ENCODE measurements at places on chromosomes 7 and 10.

DNA sequence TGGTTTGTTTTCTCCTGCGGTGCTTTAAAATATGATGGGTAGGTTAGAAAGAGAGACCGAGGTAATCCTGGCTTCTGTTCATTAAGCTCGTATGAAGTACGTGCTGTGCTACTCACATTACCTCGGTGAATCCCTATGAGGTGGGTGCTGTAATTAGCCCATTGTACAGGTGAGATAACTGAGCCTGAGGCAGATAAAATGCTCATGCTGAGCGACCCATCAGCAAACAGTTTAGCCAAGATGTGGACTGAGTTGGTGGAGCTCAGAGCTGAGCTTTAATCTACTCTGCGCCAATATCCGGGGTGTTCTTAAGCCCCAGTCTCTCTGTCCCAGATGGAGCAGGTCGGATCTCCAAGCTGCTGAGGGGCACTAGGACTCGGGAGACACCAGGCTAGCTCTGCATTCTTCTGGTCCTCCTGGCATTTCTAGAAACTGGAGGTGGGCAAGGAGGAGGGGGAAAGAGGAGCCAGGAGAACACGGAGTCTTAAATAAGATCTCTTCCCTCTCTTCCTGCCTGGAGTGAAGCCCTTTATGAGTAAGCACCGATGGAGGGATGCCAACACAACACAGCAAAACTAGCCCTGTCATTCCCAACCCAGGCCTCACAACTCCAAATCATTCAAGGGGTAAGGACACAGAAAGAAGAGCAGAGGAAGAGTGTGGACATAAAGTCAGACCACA lies 458.5 kb downstream of the KCNMA1 start:
- no peak for DNase-seq

DNA sequence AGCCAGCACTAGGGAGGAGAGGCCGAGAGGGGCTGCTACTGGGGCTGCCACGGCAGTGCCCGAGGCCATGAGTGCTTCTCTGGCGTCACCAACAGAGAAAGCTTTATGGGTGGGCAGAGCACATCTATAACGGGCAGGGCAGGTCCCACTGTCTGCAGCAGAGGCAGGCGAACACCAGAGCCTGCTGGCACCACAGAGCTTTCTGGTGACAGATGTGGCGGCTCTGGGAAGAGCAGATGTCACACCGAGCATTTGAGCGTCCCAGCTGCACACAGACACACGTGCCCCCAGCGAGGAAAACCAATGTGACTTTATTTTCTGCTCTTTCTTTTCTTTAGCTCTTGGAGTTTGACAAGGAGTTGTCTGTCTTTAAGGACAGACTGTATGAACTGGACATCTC lies 20.5 kb downstream of the NKX6-2 start:
- DNase-seq, result no peak

- DNase-seq, result no peak
These were observed 24.4 kb upstream of the VSIR start for GRCh38 chr10:71797533-71798307.

DNA sequence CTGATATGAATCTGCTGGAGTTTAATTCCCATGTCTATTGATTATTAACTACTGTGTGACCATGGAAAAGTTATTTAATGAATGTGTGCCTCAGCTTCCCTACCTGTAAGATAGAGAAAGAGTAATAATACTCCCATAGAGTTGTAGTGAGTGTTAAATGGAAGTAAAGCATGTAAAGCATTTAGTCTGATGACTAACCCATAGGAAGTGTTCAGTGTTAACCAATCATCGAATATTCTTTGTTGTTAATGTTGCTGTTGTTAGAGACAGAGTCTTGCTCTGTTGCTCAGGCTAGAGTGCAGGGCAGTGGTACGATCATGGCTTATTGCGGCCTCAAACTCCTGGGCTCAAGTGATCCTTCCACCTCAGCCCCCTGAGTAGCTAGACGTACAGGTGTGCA lies 36.2 kb upstream of the CCDC6 start:
- no peak for DNase-seq

GRCh38 chr7:117132321-117133120 lies 179.2 kb downstream of the ST7 start:
- no peak for DNase-seq

DNA sequence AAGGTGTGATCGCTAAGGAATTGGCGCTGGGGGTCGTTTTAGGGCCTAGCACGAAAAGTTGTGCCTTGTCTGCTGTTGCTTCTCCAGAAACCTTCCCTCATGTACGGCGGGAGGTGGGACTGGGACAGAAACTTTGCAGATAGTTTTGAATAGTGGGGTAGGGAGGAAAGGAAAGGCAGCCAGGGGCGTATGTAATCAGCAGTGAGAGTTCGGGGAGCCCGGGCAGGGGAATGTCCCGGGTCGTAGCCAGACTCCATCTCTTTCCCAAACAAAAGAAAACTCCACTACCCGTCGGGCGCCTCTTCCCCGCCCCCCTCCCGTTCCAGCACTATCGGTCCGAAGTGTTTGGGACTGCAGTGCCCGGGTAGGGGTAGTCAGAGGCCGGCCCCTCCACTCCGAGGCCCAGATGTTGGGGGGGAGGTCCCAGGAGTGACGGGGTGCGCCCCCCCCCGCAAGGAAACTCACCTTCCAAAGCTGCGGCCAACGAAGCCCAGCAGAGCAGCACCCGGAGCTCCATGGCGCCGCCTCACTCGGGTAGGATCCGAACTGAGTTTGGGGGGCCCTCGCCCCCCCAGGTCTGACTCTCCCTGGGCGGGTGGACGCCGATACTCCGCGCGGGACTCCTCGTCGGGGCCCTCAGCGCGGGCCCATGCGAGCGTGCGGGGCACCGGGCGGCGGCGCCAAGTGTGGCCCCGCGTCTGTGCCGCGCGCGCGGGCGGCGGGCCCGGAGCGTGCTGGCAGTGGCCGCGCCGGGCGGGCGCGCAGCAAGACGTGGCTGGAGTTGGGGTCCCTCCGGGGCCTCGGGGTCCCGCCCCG lies 601 bp downstream of the EPHB4 start:
- DNase-seq, result no peak

- no peak for DNase-seq
These were observed 355.3 kb upstream of the GALNT17 start for GRCh38 chr7:70776627-70777101.

DNA sequence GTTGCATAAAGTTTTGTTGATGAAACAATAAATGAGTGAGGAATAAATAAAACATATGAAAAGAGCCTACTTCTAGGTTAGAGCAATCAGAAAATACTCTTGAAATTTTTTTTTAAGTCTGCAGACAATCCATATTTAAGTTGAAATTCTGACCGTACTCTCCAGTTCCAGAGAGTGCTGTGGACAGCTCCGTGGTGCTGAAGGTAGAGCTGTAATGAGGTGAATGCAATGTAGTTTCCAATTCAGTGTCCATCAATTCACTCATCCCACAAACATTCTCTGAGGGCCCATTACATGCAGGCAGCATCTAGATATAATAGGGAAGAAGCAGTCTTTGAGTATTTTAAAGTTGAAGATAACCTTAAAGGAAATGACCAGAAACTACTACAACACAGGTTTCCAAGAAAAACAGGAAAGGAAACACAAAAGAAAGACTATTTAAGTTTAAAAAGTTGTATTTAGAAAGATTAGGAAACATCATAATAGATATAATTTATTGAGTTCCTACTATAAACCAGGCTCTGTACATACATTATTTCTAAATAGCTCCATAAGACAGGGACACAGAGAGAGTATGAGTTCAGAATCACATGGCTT lies 44.0 kb upstream of the CRTAC1 start:
- DNase-seq, result no peak

- no peak for DNase-seq
These were observed 128.0 kb downstream of the SEMA3C start for GRCh38 chr7:80790877-80791276.

DNA sequence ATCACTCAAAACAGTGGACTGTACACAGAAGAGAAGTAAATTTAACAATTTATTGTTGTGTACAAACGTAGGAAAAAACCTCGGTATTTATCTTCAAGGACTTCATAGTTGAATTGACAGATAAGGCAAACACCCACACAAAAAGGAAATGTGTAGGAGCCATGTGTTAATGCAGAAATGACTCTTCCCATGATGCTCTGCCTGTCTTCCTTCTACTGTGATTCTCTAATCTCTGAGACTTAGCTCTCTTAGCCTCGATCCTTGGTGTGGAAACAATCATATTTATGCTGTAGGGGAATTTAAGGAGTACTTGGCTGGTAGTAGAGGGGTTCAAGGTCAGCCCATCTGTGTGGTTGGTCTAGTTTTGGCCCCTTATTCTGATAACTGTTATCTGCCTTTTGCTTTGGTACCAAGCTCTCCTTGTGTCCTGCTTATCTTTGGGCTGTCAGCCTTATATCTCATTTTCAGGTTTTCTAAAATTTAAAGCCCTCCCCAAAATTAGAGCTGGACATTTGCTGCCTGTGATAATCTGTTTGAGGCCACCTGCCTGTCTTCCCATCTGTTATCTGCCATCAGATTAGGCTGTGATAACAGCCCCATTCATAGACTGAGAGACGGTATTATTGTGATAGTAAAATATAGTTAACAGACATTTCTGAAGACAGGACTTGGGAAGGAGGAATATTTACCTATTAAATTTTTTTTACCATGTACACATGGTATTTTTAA lies 81.7 kb downstream of the GPR85 start:
- DNase-seq, result no peak

DNA sequence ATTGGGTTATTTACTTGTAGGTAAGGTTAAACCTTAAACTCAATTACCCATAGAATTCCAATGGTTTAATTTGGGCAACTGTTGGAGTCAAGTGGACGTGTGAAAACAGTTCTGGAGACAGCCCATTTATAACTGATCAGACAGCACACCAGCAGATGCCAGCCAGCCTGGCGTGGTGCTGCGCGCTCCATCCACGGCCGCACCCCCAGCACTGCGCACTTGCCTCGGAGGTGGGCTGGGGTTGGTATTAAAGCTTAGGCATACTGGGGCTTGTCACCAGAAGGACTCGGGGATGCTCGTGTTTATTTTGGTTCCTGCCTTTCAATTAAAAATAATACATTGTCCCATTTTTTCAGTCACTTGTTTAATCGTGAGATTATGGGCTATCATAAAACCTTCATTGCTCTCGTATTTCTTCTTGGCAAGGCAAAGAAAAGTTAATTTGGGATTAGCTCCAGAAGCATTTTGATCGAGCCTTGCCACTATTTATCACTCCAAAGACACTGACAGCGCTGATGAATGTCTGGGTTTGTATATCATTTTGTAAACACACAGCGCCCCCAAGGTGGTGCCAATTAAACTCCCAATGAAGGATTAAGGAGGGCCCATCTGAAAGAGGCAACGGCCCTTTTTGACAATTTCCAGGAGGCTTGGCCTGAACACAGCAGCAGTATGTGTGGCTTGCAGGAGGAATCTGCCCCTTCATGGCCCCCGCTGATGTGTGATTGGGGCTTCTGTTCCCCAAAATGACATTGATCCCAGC lies 204.5 kb upstream of the CXCL12 start:
- DNase-seq, result no peak
